Suprapubic skin (tissue), 4 donors: ENCODE measurements at places on chromosomes 7 and 10.

- no peak for DNase-seq
Observed at GRCh38 chr7:72190146-72190545, 222.0 kb downstream of the CALN1 start.

- peak; percentile 47 for DNase-seq
Observed at GRCh38 chr7:157551325-157552070, 214.7 kb downstream of the DNAJB6 start.

DNA sequence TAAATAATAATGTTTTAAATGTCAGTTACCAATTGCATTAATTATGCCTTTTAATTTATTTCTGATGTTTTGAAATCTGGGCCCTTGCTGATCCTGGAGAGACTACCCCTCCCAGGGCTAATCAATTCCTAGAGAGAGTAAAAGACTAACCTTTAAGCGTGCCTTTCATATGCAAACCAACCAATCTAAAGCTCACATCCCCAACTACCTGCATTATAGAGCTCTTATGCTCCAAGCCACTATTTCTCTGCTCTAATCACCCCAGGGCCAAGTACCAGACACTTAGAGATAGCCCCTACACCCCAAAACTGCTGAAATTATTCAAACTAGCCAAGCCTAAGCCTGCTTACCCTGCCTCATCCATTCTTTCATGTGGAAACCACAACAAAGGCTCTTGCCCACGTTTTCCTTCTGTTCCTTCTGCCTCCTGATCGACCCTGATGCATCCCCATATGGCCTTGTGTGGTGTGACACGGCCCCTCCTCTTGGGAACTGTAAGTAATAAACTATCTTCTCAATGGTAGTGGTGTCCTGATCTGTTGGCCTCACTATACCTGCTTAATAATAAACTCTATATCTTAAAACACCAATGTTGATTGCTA is 97.7 kb downstream of the HIBADH start:
- no peak for DNase-seq

DNA sequence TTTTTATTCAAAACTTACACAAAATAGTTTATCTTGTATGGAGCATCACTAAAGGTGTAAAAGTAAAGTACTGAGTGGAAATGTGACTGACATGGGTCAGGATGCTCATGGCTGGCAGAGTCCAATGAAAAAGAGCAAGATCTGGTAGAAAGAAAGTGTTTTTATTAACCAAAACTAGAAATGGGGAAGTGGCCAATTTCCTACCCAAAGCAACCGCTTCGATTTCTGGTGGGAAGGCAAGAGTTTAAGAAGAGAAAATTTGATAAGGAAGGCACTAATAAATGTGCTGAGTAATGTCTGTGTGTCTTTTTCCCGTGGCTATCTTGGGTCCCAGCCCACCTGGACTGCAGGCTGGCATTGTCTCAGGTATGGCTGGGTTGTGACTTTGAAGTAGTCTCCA is 277.7 kb downstream of the ANKRD7 start:
- no peak for DNase-seq

DNA sequence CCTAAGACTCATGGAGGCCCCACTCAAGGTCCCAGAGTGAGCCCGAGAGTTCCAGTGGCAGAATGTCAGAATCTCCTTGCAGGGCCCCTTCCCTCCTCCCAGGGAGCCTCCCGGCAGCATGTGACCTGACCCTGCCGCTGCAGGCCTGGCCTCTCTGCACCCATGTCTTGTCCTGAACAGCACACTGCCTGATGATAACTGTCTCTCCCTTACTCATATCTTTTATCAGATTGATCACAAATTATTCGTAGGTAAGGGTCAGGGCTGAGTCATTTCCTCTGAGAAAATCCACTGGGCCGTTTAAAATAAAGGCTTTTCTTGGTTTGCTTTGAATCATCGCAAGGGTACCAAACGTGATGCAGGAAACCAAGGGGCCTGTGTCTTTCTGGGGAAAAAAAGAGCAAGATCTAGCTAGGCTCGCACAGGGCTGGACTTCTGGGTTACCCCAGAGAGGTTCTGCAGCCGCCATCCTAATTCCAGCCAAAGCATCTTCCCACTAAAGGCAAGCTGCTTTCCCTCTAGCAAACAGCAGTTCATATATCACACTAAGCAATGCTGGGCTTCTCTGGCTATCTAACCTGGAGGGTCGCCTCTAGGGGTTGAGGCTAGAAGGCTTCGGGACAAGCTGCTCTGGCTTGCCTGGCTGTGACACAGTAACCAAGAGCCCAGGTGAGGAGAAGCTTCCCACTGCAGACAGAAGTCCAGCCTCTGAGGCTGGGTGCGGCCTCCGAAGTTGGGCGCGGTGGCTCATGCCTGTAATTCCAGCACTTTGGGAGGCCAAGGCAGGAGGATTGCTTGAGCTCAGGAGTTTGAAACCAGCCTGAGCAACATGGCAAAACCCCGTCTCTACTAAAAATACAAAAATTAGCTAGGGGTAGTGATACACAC is 104.9 kb downstream of the SPDYE5 start:
- DNase-seq: no peak

DNA sequence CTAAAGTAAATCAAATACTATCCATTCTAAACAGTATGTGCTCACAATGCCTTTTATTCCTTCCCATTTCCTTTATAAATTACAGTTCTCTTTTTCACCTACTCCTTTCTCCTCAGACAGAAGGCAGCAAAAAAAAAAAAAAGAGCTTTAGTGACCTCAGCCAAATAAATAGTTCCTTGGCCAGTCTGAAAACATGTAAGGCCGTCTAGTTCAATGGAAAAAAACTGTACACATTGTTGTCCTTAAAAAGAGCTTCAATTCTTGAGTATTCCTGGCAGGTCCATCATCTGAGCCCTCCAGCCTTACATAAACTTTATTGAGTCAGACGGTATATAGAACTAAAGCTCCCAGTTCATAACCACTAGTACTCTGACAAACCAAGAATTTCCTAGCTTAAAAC is 185.4 kb downstream of the CACNA2D1 start:
- no peak for DNase-seq

DNA sequence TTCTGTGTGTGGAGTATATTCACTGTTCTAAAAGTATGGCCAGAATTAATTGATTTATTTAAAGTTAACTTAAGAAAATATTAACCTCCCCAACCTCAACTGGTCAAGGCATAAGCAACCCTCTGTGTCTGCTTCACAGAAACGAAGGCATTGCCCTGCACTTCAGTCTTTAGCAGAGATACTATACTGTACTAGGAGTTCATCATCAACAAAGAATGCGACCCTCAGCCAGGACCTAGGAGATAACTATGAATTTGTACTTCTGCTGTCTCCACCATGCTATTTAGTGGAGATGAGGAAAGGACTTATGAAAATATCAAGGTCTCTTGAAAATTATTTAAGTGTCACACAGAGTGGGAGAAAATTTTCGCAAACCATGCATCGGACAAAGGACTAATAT is 35.7 kb upstream of the SEMA3D start:
- DNase-seq: no peak

GRCh38 chr10:85262992-85263391 is 934.6 kb downstream of the CCSER2 start:
- DNase-seq: no peak

DNA sequence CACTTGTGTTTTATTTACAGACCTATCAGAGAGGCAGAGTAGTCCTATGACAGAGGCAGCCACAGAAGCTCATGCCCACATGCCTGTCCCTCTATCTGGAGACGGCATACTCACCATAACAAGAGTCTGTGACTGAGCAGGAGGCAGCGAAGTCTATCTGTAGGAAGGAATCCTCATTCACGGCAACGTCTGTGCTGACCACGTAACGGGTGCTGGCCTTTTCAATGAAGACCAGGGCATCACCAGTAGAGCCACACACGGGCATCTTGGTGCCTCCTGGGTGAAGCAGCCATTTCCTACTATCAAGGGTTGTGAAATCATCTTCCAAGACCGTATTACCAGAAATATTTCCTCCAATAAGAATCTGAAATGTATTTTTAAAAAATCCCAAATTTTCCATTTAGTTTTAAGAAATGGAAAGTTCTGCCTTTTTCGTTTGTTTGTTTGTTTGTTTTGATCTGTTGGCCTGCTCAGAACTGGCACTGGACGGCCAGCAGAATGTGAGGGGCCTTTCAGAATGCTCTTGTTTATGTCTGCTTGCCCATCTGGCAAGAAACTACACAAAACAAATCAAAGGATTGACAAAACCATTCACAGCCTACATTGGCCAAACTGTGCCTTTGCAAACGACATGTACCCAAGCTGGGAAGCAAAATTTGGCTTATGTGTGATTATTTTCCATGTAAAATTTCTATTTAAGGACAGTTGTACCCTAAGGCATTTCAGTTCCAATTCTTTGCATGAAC is 93.1 kb upstream of the SLC26A5 start:
- no peak for DNase-seq

- DNase-seq: no peak
Observed at GRCh38 chr10:101467286-101467770, 113.4 kb downstream of the BTRC start.

DNA sequence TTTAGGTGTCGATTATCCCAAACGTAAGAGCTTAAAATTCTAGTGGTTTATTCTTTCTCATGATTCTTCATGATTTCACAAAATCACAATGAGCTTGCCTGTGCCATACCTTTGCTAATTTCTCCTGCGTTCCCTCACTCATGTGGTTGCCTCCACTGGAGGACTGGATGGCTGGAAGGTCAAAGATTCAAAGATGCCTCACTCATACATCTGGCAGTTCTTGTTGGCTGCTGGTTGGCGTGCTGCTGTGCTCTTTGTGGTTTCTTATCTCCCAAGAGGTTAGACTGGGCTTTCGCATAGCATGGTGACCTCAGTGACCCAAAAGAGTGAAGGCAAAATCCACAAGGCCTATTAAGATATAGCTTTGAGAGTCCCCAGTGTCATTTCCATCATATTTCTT is 877.6 kb upstream of the AUTS2 start:
- DNase-seq: no peak

- no peak for DNase-seq
Observed at GRCh38 chr10:130121486-130122079, 11.0 kb upstream of the C10orf143 start.

DNA sequence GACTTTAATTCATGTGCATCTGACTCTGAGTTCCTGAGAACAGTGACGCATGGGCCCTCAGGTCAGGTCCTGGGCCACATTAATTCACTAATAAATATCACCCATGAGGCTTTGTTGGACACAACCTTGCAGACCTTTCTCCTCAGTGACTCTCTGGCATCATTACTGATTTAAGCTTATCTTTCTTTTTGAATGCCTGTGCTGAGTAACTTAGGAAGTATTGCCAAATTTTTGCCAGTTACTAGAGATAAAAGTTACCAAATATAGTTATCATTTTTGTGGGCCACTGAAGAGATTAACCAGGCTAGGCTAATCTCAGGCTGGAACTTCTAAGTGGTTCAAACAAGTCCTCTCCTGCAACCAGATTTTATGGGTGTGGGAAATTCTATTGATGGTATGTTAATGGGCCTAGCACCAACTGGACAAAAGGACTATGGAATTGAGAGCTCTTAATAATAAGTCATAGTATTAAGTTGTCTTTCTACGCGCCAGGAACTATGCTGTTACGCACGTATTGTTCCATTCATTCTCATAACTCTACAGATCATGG is 28.8 kb upstream of the PRTFDC1 start:
- DNase-seq: no peak

DNA sequence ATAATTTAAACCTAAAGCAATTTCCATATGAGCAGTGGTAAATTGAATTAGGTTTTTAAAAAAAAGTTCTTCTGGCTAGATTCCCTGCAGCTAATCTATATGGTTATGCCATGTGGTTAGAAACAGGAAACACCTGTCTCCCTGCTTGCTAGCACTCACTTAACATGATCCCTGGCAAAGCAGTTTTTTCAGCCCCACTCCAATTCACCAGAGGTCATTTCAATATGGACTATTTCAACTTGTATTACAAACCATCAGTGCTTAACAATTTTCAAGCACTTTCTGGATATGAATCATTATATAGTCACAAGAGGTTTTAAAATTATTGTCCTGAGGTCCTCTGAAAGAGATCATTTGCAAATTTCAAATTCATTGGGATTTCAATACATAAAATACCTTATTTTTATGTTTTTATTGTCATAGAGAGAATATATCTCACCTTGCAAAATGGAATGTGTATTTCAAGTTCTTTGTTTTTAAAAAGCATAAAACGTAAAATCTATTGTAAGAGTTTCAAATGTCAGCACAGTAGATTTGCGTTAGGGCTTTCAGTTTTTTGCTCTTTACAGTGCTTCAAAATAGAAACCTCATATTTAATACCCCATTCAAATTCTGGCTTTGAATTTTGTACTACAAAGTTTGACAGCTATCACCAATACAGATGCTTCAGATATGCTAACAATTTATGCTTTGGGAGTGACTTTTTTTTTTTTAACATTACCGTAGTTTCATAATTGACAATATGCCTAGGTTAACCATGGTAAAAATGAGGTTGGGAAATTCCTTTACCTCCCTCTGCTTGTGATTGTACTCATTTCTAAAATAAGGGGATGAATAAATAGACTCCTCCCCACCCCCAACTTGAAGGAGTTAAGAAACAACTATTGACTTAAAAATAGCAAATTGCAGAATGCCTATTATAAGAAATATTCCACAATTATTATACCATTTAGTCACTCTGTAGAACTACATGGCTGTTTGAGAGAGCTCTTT is 117.5 kb upstream of the HGF start:
- no peak for DNase-seq

GRCh38 chr7:40782836-40783235 is 648.0 kb downstream of the SUGCT start:
- no peak for DNase-seq

GRCh38 chr7:2282185-2282751 is 32.0 kb downstream of the SNX8 start:
- no peak for DNase-seq

- DNase-seq: peak; percentile 42
Observed at GRCh38 chr7:36286226-36286625, 103.4 kb upstream of the ANLN start.

GRCh38 chr7:132183781-132184380 is 392.4 kb downstream of the PLXNA4 start:
- DNase-seq: no peak

DNA sequence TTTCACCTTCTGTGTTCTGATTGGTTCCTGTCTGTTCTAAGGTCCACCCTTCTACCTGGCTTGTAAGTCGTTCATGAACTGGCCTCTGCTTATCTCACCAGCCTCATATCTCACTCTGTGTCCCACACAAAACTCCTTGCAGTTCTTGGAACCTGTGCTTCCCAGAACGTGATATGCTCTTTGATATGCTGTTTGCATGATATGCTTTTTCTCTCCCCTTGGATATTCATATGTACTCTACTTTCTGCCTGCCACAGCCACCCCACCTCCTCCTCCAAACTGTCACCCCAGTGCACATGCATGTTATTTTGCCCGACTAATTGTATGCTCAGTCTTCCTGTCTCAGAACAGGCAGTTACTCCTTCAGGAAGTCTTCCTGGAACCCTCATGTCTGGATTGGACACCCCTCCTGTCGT is 1.9 kb upstream of the ITPRIP start:
- DNase-seq: no peak

- DNase-seq: no peak
Observed at GRCh38 chr7:19009241-19009935, 108.0 kb downstream of the TWIST1 start.

- no peak for DNase-seq
Observed at GRCh38 chr10:100993986-100994708, 5.5 kb upstream of the LZTS2 start.

GRCh38 chr10:27535317-27535716 is 31.2 kb downstream of the RAB18 start:
- DNase-seq: no peak
